ENCODE measurements at places on chromosomes 5 and 9.

DNA sequence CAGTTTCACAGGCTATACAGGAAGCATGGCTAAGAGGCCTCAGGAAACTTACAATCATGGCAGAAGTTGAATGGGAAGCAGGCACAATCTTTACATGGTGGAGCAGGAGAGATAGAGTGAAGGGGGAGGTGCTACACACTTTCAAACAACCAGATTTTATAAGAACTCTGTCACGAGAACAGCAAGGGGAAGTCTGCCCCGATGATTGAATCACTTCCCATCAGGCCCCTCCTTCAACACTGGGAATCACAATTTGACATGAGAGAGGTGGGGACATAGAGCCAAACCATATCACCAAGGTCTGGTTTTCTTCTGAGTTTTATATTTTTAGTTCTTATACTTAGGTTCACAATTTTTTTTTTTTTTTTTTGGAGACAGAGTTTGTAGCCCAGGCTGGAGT lies 16.1 kb downstream of the ZCCHC9 start:
- H3K27ac ChIP-seq, result no peak overlapping the region
- H3K27me3 ChIP-seq, result no peaks in the 10 kb centered on the region
- H3K4me1 ChIP-seq, result no peaks in the 10 kb centered on the region
- no peak overlapping the region for H3K4me3 ChIP-seq
- ATAC-seq, result no peak

- peaks cover 27% of the 10 kb centered on the region for H3K27me3 ChIP-seq
- no peaks in the 10 kb centered on the region for H3K36me3 ChIP-seq
- H3K27ac ChIP-seq, result no peak overlapping the region
- no peak for ATAC-seq
- no peaks in the 10 kb centered on the region for H3K4me1 ChIP-seq
These were observed 367.4 kb upstream of the SMARCA2 start for GRCh38 chr9:1647776-1648175.

DNA sequence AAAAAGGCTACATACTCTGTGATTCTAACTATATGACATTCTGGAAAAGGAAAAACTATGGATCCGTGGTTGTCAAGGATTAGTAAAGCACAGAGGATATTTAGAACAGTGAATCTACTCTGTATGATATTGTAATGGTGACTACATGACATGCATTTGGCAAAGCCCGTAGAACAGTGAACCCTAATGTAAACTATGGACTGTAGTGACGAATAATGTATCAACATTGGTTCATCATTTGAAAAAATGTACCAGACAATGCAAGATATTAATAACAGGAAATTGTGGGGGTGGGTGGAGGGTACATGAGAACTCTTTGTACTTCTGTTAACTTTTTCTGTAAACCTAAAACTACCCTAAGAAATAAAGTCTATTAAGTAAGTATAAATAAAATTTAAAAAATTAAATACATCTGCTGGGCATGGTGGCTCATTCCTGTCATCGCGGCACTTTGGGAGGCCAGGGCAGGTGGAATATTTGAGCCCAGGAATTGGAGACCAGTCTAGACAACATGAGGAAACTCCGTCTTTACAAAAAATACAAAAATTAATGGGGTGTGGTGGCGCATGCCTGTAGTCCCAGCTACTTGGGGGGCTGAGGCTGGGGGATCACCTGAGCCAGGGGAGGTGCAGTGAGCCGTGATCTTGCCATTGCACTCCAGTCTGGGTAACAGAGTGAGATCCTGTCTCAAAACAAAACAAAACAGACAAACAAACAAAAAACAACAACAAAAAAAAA lies 101.7 kb upstream of the TBC1D2 start:
- no peaks in the 10 kb centered on the region for H3K36me3 ChIP-seq
- H3K4me3 ChIP-seq, result no peak overlapping the region
- ATAC-seq, result no peak
- no peaks in the 10 kb centered on the region for H3K4me1 ChIP-seq
- H3K27me3 ChIP-seq, result peaks cover 27% of the 10 kb centered on the region

DNA sequence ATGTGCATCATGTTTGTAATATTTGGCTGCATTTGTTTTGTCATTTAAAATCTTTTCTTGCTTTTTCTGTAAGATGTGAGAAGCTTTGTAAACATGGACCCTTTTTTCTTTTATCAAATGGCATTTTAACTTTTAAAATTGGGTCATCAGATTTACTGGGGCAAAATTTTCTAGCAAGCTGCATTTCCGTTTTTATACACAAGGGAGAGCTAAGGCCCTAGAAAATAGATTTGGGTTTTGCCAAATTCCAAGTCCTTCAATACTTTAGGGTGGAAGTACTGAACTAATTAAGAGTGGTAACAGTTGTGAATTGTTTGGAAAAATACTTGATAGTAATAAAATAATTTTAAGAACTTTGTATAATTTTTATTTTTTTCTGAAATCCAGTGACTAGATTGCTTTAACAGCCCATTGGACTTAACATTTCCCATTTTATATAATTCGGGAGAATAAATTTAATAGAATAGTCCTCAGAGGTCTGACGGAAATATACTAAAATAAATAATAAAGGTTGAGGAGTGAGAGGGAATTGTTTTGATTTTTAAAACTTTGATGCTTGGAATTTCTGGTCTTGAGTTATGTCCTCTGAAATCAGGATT lies 117.4 kb downstream of the SMARCA2 start:
- no peak for ATAC-seq
- peaks cover 22% of the 10 kb centered on the region for H3K4me1 ChIP-seq
- H3K4me3 ChIP-seq, result no peak overlapping the region
- no peak overlapping the region for H3K27ac ChIP-seq
- no peaks in the 10 kb centered on the region for H3K27me3 ChIP-seq

GRCh38 chr5:162638849-162639248 lies 571.3 kb downstream of the GABRG2 start:
- no peak overlapping the region for H3K4me3 ChIP-seq
- no peaks in the 10 kb centered on the region for H3K36me3 ChIP-seq
- H3K27me3 ChIP-seq, result no peaks in the 10 kb centered on the region

GRCh38 chr9:36080519-36080918 lies 43.8 kb downstream of the RECK start:
- H3K27me3 ChIP-seq, result no peaks in the 10 kb centered on the region
- no peak overlapping the region for H3K4me3 ChIP-seq
- no peak overlapping the region for H3K27ac ChIP-seq
- H3K4me1 ChIP-seq, result no peaks in the 10 kb centered on the region

GRCh38 chr5:160451281-160451680 lies 29.6 kb downstream of the PTTG1 start:
- H3K27ac ChIP-seq, result no peak overlapping the region
- H3K36me3 ChIP-seq, result no peaks in the 10 kb centered on the region
- ATAC-seq, result no peak
- peaks cover 5% of the 10 kb centered on the region for H3K27me3 ChIP-seq
- H3K4me3 ChIP-seq, result no peak overlapping the region
- H3K4me1 ChIP-seq, result peaks cover 5% of the 10 kb centered on the region

DNA sequence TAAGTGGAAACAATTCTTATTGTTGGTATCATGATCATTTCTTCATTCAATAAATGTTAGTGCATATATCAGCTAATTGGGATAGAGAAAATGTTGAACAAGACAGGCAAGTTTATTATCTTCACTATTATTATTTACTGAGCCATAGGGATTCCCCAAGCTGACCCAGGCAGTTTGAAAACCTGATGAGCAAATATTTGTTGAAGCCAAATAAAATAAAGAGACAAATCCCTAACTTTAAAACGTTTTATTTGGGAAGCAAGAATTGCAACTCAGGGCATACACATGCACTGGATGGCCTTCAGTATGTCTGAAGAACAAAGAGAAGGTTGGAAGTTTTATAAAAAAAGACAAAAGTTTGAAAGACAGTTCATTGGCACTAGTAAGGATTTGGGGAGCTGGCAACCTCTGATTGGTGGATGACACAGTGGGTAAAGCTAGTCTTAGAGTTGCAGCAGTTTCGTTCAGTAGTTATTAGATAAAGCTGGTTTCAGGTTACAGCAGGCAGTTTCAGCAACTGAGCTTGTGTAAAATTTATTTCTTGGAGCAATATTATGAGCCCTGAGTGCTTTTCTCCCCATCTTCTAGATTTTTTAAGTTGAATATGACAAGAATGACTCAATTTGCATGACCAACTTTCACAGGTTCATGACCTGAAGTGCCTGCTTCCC lies 44.7 kb upstream of the PRLR start:
- no peaks in the 10 kb centered on the region for H3K36me3 ChIP-seq
- no peak overlapping the region for H3K27ac ChIP-seq
- H3K27me3 ChIP-seq, result peaks cover 15% of the 10 kb centered on the region
- no peaks in the 10 kb centered on the region for H3K4me1 ChIP-seq

GRCh38 chr9:114180696-114181606 lies 25.6 kb downstream of the COL27A1 start:
- ATAC-seq, result no peak
- H3K27ac ChIP-seq, result no peak overlapping the region
- no peaks in the 10 kb centered on the region for H3K4me1 ChIP-seq

GRCh38 chr5:119862619-119863018 lies 233.3 kb downstream of the FAM170A start:
- H3K27me3 ChIP-seq, result no peaks in the 10 kb centered on the region
- no peak for ATAC-seq
- no peaks in the 10 kb centered on the region for H3K36me3 ChIP-seq
- no peaks in the 10 kb centered on the region for H3K4me1 ChIP-seq

DNA sequence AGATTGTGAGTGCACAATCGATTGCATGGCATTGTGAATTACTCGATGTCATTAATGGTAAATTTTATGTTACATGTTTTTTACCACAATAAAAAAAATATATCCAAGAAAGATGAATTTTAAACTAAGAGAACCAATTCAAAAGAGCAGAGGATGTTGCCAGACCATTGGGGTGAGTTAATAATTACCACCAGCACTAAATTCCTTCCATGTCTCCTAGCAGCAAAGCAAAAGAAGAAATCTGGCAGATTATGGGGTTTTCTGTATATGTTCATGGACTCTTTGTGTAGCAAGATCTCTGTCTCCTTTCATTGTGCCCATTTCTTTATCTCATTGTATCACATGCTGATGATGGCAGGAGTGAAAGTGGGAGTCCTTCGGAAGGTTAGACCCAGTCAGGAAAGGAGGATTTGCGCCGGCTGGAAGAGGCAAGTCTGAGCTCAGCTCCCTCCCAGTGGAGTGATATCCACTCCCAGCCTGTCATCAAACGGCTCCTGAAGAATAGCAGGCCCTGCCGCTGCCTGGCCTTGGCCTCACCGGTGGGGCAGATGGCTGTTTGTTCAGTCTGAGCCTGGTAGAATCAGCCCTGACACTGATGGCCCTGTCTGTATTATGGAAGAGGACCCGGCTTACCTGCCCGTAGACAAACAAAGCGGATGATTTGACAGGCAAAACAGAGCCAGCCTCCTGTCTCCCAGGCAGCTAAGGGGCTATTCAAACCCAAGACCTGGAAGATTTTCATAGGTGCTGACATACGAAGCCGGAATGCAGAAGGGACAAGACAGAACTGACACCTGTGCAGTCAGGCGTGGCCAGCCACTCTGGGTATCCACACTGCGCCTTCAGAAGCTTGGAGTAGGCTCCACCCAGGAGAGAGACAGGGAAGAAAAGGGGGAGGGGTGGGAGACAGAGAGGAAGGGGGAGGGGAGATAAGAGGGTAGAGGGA lies 21.9 kb upstream of the FOXE1 start:
- no peaks in the 10 kb centered on the region for H3K4me1 ChIP-seq
- H3K27me3 ChIP-seq, result peaks cover 30% of the 10 kb centered on the region
- no peaks in the 10 kb centered on the region for H3K36me3 ChIP-seq
- ATAC-seq, result no peak

DNA sequence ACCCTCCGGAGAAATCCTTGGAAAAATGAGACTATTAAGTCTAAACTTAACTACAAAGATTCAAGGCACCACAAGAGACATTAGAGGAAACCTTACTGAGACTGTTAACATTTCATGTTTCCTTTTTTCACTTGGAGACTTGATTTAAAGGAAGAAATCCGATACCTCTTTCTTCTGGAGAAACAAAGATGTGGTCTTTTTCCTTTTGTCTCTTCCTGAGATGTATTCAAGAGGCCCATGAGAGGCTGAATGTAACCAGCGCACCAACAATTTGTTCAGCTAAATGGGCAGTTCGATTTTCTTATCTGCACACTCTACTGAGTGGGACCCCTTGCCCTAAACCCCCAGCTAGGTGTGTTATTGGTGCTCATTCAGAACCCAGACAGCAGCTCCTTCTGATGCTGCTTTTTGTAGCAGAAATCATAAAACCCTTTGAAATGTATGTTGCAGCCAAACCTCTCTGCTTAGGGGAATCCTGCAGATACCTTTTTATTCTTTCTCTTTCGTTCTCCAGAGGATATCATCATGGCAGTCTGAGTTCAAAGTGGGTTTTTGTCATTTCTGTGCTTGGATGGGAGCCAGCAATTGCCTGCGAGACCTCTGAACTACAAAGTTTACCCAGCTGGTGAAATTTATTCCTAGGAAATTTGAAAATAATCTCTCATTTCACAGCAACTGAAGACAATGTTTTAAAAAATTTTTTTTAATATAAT lies 41.9 kb upstream of the ACTBL2 start:
- no peaks in the 10 kb centered on the region for H3K36me3 ChIP-seq
- ATAC-seq, result no peak
- no peak overlapping the region for H3K27ac ChIP-seq
- H3K27me3 ChIP-seq, result no peaks in the 10 kb centered on the region
- H3K4me1 ChIP-seq, result no peaks in the 10 kb centered on the region

DNA sequence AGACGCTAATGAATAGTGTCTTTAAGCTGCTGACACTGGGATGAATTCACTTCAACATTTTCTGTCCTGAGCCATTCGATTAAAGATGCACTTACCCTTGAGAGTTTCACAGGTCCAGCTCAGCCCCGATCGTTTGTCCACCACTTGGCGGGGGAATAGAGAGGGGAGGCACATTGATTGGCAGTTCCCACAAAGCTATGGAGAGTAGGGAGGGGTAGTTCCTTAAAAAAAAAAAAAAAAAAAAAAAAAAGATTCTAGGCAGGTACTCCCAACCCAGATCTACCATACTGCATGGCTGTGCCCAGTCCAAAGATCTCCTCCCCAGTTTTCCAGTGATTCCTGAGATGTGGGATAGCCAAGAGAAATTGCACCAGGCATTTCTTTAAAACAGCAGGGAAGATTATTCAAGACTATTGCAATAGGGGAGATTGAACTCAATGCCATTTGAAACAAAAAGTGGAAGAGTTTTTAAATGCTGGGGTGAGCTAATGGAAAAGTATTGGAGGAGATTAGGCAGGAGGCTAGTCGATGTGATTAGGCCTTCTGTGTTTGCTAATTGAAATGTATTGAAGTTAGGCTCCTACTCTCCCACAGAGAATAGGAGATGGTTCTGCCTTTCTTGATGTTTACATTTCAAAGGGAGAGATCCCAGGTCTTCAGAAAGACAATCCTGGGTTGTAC lies 2217.4 kb upstream of the WWC1 start:
- H3K4me3 ChIP-seq, result no peak overlapping the region
- H3K27ac ChIP-seq, result no peak overlapping the region
- no peak for ATAC-seq
- no peaks in the 10 kb centered on the region for H3K27me3 ChIP-seq

DNA sequence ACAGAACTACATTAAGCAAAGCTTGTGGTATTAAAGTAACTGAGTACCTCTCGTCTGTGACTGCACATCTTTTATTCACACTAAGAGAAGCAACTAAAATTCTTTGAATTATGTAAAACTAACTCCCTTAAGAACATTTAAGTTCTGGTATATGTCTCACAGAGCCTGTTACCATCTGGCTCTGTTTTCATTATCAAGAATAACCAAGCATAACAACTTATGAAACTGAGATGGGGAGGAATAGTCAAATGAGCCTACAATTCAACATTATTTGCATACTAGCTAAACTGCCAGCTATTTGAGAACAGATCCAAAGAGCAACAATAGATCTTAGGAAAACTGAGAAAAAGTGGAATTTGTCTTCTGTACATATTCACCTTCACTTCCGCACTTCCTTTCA lies 25.3 kb upstream of the ISOC1 start:
- no peak overlapping the region for H3K4me3 ChIP-seq
- no peak overlapping the region for H3K27ac ChIP-seq
- H3K36me3 ChIP-seq, result no peaks in the 10 kb centered on the region
- no peaks in the 10 kb centered on the region for H3K4me1 ChIP-seq
